ENCODE measurements at places on chromosomes 5 and 9. TPM values are rescaled to one million over a fixed set of nuclear protein-coding genes. Genes with fewer than 3 reads are reported as not detected.

Gene GCNT4
- total RNA-seq: 0.46 TPM

Gene OTP
- total RNA-seq: 0.19 TPM

Gene C9
- not detected for total RNA-seq

Gene PCDHB14
- total RNA-seq: 0.08 TPM

Gene HEXB
- total RNA-seq: 130 TPM

Gene ARSI
- 43.8 TPM for total RNA-seq

Gene MINAR2
- not detected for total RNA-seq

Gene SLC6A19
- not detected for total RNA-seq
